Left lobe of liver (tissue), 2 donors: ENCODE measurements at places on chromosomes 7 and 10. TPM values are rescaled to one million over a fixed set of nuclear protein-coding genes. Genes with fewer than 3 reads are reported as not detected.

- no peak for DNase-seq
Observed at GRCh38 chr10:118220346-118220850, 121.7 kb downstream of the FAM204A start.

DNA sequence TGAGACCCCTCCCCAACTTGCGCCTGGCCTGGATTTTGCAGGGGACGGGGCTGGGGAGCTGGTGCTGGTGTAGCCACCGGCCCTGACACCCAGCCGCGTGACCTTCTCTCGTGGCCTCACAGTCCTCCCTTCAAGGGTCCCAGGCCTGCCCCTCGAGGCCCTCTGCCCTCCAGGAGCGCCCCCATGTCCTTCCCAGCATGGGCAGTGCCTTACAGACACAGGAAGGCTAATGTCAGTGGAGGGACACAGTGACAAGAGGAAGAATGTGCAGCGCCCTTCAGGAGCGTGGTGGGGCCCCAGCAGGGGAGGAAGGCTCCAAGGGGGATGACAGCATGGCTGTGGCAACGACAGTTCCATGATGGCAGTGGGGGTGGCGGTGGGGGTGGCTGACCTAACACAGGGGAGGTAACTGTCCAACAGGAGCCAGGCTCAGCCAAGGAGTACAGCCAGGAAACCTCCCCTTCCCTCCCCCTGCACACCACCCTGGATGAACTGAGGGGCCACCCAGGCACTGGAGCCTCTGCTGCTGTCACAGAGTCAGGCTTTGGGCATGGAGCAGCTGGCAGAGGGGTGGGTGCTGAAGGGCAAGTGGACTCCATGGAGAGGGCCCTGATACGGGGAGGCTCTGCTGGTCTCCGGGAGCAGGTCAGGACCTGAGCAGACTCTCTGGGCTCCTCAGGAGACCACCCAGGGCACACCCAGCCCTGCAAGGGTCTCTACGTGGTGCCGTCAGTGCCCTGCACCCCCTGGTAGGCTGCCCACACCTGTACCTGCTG, 76.0 kb upstream of the RET start:
- DNase-seq, result no peak

- DNase-seq, result no peak
Observed at GRCh38 chr7:141636053-141636452, 65.9 kb downstream of the DENND11 start.

DNA sequence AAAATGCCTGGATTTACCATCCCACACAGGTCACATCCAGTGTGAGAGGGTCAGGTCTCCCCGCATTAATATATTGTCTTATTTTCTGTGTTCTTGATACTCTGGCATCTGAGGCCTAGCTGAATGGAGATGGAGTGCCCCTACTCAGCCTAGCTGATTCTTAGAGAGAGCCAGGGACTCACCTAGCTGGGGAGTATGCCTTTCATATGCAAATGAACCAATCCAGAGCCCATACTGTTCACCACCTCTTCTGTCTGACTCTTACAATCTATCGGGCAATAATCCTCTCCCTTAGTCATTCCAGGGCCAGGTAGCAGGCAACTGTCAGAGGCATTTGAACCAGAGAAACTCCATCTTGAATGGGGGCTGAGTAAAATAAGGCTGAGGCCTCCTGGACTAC, 46.3 kb downstream of the LBX1 start:
- no peak for DNase-seq

- no peak for DNase-seq
Observed at GRCh38 chr7:68203251-68203650, 1206.6 kb downstream of the TYW1 start.

DNA sequence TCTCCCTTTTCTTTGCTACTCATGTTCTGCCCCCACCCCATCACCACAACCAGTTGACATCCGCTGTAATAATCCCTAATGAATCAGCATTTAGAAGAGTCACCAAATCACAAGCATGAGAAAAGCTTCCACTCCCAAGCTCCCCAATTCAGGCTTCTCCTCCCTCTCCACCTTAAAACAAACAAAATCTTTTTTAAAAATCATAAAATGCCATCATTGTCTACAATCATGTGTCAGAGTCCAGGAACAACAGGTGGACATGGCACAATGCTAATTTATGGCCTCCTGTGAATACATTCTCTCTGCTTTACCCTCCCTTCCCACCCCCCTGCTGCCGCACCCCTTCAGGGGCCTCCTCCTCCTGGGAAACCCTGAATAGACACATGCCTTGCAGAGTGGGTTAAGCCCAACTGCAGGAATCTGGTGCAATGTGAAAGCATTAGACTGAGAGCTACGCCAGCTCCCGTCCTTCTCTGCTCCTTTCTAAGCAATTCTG, 3.7 kb downstream of the LRRC4 start:
- DNase-seq, result no peak

- no peak for DNase-seq
Observed at GRCh38 chr7:139902436-139903102, 73.5 kb downstream of the TBXAS1 start.

GRCh38 chr10:97197030-97197500, 11.3 kb upstream of the SLIT1 start:
- no peak for DNase-seq

GRCh38 chr7:35787925-35788324, 12.9 kb upstream of the SEPTIN7 start:
- no peak for DNase-seq

DNA sequence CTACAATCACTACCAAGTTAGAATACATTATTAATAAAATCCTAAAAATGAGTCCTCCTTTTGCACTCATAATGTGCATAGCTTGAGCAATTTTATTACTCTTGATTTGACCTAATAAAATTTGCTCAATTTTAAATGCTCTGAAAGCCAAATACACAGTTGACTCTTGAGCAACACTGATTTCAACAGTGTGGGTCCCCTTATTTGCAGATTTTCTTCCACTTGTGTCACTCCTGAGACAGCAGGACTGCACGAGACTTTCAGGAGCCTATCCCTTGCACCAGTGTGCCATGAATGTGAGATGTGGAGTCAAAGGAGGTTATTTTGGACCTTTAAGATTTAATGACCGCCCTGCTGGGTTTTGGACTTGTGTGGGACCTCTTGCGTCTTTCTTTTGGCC, 23.2 kb downstream of the RNF216 start:
- DNase-seq, result no peak

GRCh38 chr7:134703782-134704181, 57.1 kb downstream of the BPGM start:
- DNase-seq, result no peak

- no peak for DNase-seq
Observed at GRCh38 chr7:144006029-144006691, 6.0 kb downstream of the OR6B1 start.

DNA sequence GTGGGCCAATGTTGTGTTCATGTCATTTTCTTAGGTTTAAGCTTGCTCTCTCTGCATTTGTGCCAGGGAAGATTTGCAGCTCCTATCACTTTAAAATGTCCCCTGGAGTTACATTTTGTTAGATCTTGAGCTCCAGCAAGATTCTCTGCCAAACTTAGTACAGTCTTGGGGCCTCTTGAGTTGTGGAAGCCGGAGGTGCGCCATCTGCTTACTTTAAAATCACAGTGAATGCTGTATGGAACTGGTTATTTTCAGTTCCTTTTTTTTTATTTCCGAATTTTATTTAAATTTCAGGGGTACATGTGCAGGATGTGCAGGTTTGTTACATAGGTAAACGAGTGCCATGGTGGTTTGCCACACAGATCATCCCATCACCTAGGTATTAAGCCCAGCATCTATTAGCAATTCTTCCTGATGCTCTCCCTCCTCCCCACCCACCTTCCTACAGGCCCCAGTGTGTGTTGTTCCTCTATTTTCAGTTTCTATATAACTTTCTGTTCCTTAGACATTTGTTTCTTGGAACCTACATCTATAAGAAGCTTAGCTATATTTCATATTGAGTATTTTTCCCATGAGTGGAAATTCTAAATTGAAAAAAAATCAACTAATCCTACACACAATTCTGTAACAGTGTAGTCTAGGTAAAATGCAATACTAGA, 114.4 kb upstream of the CREB5 start:
- DNase-seq, result no peak

DNA sequence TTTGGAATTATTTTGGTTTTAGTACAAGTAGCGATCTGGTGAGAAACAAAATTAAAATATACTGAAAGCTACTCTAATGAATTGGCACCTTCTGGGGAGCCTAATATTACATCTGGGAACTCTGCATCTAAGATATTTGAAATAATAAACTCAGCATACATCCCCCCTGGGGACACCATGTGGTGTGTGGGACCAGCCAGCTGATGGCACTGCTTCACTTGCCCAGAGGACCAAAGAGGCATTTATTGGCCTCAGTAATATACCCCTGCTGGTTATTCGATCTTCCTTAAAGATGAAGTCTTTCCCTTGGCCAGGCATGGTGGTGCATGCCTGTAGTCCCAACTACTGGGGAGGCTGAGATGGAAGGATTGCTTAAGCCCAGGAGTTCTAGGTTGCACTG, 195.1 kb upstream of the AUTS2 start:
- no peak for DNase-seq

- no peak for DNase-seq
Observed at GRCh38 chr7:155299535-155300202, 2.0 kb downstream of the INSIG1 start.

- DNase-seq, result no peak
Observed at GRCh38 chr7:8161364-8161828, 100.6 kb downstream of the ICA1 start.

GRCh38 chr7:107815254-107815882, 12.3 kb upstream of the SLC26A3 start:
- no peak for DNase-seq

GRCh38 chr7:157273208-157274093, 63.4 kb upstream of the DNAJB6 start:
- DNase-seq, result peak; percentile 81

- no peak for DNase-seq
Observed at GRCh38 chr10:132396494-132397035, 435 bp upstream of the PWWP2B start.

GRCh38 chr7:82445271-82445670, 1.7 kb upstream of the CACNA2D1 start:
- DNase-seq, result no peak

GRCh38 chr10:58237014-58237834, 30.5 kb downstream of the IPMK start:
- no peak for DNase-seq

- peak; percentile 14 for DNase-seq
Observed at GRCh38 chr10:131657985-131658330, 242.8 kb upstream of the PPP2R2D start.

DNA sequence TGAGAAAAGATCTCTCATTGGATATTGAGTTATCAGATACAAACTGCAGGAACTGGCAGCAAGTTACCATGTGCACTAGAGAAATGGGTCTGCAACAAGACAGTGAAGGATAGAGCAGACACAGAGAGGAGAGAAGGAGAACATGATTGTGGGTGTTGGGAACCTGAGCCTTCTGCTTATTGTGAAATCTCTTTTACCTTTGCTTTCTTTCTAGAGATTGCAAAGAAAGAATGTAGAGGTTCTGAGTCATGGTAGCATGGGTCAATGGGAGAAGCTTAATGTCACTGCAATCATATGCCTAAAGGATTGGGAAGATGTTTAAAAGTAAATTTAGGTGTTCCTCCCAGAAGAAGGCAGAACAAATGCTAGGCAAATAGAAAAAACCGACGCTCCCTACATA, 821.4 kb downstream of the CCSER2 start:
- DNase-seq, result no peak

DNA sequence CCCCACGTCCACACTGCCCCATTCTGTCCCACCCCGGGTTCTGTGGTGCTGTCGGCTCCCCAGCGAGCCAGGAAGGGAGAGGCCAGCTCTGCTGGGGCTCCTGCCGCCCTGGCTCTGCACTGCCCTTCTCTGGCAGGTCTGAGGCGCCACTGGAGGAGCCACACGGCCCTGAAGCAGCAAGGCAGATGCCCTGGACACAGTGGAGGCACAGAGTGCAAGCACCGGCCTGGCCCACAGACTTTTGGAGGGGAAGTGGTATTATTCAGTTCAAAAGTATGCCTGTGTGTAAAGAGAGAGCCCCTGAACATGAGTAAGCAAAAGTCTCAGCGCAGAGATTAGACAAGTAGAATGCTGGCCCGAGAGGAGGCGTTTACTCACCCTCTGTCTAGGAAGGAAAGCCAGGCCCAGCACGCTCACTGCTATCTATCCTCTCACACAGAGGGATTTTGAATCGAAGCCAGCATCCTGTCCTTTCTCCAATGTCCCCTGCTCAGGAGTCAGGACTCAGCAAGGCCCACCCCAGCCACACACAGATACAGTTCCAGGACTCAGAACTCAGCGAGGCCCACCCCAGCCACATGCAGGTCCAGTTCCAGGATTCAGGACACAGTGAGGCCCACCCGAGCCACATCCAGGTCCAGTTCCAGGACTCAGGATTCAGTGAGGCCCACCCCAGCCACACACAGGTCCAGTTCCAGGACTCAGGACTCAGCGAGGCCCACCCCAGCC, 115.0 kb downstream of the EGFR start:
- DNase-seq, result no peak

Gene RBP3
- not detected for total RNA-seq

Gene GPRIN2
- 1.1 TPM for total RNA-seq

Gene SUN3
- not detected for total RNA-seq

Gene SLC29A3
- total RNA-seq, result 6.4 TPM

Gene OR6B1
- not detected for total RNA-seq

Gene ZNF488
- 0.08 TPM for total RNA-seq

Gene FANK1
- not detected for total RNA-seq

Gene OIT3
- total RNA-seq, result 25.2 TPM

Gene CHST3
- 1.3 TPM for total RNA-seq

Gene MOSPD3
- total RNA-seq, result 20.3 TPM
